ENCODE measurements at places on chromosomes 11 and 22.
A peak's percentile ranks its signal among the peaks of the same experiment; 100 is the strongest.

- no peak for DNase-seq
Measured at GRCh38 chr11:46557684-46558151, 36.1 kb downstream of the AMBRA1 start.

DNA sequence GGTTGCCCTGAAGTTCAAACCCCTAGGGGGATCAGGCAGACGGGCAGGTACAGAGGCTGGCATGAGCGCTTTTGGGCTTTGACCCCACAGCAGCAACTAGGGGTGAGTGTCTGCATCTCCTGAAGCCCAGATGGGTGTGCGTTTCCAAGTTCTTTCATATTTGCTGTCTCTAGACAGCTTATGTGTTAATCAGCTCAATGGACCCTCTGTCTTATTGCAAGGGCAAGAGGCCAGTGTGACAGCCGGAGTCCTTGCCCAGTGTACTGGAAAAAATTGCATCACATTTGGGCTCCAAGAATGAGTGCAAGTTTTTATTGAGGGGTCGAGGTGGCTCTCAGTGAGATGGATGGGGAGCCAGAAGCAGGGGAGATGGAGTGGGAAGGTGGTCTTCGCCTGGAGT lies 1863.7 kb upstream of the RAG2 start:
- no peak for DNase-seq

DNA sequence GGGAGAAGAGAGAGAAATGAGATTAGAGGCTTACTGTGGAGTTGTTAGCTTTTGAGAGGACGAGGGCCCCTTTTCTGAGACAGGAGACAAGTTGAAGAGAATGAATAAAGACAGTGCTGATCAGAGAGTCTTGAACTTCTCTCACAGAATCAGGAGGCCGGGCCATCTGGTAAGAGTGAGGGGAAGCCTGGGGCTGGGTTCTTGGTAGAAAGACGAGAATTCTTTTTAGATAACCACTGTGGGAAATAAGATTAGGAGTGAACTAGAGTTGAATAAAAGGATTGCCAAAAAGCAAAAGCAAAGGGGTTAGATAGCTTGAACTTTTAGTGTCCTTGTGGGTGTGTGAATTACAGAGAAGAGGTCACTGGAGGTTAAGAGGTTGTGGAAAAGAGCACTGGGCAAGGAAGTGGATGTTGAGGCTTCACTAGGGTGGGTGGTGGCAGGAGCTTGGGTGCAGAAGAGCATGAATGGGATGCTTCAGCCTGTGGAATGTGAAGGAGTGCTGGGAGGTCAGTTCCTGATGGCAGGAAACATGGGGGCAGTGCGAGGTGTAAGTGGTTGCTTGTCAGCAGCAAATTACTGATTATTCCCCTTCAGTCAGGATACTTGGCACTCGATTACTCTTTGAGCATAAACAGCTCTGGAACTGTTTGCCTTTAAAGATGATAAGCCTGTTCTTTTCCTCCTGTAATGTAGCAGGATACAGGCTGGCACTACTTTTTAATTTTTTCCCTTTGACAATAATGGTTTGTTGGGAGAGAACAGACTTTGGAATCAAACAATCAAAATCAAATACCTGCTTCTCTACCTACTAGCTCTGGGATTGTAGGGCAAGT lies 98.3 kb downstream of the ARHGAP42 start:
- no peak for DNase-seq

DNA sequence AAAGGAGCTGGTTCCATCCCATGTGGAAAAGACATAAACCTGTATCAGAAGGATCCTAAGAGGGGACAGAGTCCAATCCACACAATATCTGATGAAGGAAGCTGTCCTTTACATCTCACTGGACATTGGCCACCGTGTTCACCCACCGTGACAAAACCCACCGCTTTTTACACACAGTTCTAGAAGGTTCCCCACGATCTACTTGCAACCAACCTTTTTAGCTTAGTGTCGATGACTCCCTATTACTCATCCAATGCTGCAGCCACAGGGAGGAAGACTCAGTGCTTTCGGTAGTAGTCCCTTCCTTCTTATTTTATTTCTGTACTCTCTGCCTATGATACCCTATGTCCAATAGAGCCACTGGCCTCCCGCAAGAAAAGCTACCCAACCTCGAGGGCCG lies 65.4 kb downstream of the MAPK1 start:
- no peak for DNase-seq

GRCh38 chr11:118046964-118047700 lies 29.7 kb upstream of the TMPRSS4 start:
- DNase-seq = no peak

GRCh38 chr11:64524158-64524527 lies 66.9 kb upstream of the SLC22A12 start:
- DNase-seq = no peak

GRCh38 chr11:57057561-57057960 lies 68.8 kb downstream of the OR5AK2 start:
- DNase-seq = no peak

DNA sequence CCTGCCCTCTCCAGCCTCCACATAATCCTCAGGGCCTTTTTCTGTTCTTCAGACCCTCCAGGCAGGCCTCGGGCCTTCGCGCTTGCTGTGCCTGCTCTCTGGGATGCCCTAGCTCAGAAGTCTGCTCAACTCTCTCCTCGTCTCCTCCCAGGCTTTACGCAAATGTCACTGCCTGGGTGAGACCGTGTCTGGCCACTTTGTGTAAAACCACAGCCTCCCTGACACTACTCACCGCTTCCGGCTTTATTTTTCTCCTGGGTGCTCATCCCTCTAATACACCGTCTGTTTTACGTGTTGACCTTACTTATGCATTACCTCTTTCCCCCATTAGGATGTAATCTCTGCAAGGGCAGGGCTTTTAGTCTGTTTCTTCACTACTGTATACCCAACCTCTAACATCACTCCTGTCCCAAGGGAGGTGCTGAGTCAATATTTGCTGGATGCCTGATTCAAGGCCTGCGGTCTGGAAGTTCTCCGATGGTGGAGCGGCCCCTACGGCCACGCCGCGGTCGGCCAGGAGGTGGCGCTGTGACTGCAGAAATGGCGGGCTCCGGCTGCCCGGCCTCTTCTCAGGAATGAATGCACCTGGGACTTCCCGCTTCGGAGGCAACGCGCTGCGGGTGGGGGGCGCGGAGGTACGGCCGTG lies 58.2 kb upstream of the THY1 start:
- peak; percentile 71 for DNase-seq

All from right kidney (tissue), 9 donors.